ENCODE measurements at places on chromosomes 1 and 21. TPM values are rescaled to one million over a fixed set of nuclear protein-coding genes. Genes with fewer than 3 reads are reported as not detected.

GBP1 gene
- total RNA-seq, result not detected

MYBPH gene
- total RNA-seq, result not detected

MNDA gene
- total RNA-seq, result not detected

LCE2B gene
- total RNA-seq, result not detected

GNAT2 gene
- 0.21 TPM for total RNA-seq

IL12RB2 gene
- total RNA-seq, result 0.31 TPM

GRIK3 gene
- 2.9 TPM for total RNA-seq

RAB42 gene
- 22.5 TPM for total RNA-seq

TNFRSF18 gene
- 0.58 TPM for total RNA-seq

DNALI1 gene
- total RNA-seq, result 5.4 TPM

C21orf91 gene
- total RNA-seq, result 20.0 TPM

KCNH1 gene
- total RNA-seq, result 0.19 TPM

GUK1 gene
- 87.5 TPM for total RNA-seq

TRIM63 gene
- total RNA-seq, result 0.17 TPM

WNT3A gene
- total RNA-seq, result 0.12 TPM

SIPA1L2 gene
- 12.0 TPM for total RNA-seq

C1QA gene
- total RNA-seq, result not detected

FMOD gene
- 1.3 TPM for total RNA-seq

ACTN2 gene
- 1.9 TPM for total RNA-seq

CCNL2 gene
- total RNA-seq, result 147 TPM

OR2G3 gene
- not detected for total RNA-seq

FCN3 gene
- total RNA-seq, result not detected

ANGPTL3 gene
- not detected for total RNA-seq

USH2A gene
- under 0.01 TPM for total RNA-seq

SCMH1 gene
- total RNA-seq, result 10.8 TPM

CDA gene
- total RNA-seq, result 1.7 TPM

RSPH1 gene
- total RNA-seq, result not detected

ACKR1 gene
- total RNA-seq, result not detected

CD48 gene
- 0.45 TPM for total RNA-seq

TEX38 gene
- not detected for total RNA-seq

PADI2 gene
- 3.7 TPM for total RNA-seq

ANKRD45 gene
- total RNA-seq, result 1.5 TPM

LSS gene
- total RNA-seq, result 216 TPM

HNRNPCL2 gene
- total RNA-seq, result not detected

OR2L13 gene
- total RNA-seq, result not detected

DYNLT5 gene
- 2.8 TPM for total RNA-seq
